ENCODE measurements at places on chromosomes 7 and 10. TPM values are rescaled to one million over a fixed set of nuclear protein-coding genes. Genes with fewer than 3 reads are reported as not detected.

ADAM22 gene
- polyA plus RNA-seq: 9.8 TPM

LEP gene
- polyA plus RNA-seq: not detected

PNLIPRP2 gene
- not detected for polyA plus RNA-seq

SYT15 gene
- polyA plus RNA-seq: 0.51 TPM

GRCh38 chr10:112698133-112698817 is 251.3 kb downstream of the VTI1A start:
- peak; percentile 71 for DNase-seq

GRCh38 chr10:73979141-73979808 is 18.6 kb upstream of the VCL start:
- no peak for DNase-seq

DNA sequence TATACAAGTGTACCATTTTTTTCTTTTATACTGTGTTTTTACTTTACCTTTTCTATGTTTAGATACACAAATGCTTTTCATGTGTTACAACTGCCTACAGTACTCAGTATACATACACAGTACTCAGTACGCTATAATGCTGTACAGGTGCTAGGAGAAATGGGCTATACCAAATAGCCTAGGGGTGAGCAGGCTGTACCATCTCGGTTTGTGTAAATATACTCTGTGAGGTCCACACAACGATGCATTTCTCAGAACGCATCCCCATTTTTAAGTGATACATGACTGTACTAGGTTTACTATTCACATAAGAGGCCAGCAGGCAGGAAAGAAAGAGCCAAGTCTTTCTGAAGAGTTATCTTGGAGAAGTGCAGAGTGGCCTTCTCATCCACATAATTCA is 426.4 kb upstream of the MTPN start:
- DNase-seq: no peak

GRCh38 chr10:30227481-30227880 is 121.6 kb downstream of the MTPAP start:
- DNase-seq: no peak

DNA sequence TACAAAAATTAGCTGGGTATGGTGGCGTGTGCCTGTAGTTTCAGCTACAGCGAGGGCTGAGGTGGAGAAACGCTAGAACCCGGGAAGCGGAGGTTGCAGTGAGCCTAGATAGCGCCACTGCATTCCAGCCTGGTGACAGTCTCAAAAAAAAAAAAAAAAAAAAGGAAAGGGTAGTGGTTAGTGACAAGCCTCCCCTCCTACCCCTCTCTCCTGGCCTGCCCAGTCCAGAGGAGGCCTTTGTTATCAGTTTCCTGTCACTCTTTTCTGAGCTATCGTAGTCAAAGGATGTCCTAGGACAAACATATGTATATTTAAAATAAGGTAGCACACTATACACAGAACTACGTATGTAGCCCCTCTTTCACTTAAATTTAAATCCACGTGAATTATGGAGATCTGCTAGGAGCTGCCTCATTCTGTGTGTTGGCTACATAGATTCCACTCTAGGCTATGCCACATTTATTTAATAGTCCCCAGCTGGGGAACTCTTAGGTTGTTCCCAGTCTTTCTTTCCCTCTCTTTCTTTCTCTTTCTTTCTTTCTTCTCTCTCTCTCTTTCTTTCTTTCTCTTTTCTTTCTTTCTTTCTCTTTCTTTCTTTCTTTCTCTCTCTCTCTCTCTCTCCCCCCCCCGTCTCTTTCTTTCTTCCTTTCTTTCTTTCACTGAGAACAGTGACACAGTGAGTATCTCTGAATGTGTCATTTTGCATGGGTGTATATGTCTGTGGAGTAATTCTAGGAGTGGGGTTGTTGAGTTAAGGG is 3.9 kb downstream of the TSPAN15 start:
- no peak for DNase-seq

DNA sequence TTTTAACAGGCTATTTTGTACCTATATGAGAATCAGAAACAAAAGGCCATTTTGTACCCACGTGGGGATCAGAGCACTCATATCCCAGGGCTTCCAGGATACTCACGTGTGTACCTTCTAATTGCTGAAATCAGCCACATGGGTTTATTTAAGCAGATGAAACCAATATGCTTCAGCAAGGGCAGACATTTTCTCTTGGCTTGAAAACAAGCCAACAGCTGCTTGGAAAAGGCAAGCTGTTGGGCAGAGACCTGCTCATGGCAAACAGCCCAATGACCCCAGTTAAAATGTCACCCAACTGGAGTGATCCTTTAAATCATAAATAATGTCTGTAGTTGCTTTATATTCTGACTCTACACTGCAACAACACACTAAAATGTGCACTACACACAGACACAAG is 26.5 kb upstream of the TOMM7 start:
- DNase-seq: peak; percentile 68

DNA sequence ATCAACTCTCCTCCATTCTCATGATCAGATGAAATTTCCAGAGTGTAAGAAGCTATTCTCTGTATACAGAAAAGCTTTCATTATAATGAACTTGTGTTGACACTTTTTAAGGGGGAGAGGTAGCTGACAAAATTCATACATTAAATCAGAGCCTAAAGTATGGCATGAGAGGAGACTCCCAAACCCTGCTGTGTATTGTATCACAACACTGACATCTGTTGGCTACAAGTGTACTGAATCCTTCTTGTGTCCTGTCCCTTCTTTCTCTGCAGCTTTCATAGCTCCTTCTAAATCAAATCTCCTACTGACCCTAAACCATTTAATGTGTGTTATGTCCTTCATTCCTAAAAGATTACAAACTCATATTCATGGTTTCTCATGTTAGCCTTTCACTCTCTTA is 70.9 kb downstream of the GCC1 start:
- DNase-seq: peak; percentile 78

DNA sequence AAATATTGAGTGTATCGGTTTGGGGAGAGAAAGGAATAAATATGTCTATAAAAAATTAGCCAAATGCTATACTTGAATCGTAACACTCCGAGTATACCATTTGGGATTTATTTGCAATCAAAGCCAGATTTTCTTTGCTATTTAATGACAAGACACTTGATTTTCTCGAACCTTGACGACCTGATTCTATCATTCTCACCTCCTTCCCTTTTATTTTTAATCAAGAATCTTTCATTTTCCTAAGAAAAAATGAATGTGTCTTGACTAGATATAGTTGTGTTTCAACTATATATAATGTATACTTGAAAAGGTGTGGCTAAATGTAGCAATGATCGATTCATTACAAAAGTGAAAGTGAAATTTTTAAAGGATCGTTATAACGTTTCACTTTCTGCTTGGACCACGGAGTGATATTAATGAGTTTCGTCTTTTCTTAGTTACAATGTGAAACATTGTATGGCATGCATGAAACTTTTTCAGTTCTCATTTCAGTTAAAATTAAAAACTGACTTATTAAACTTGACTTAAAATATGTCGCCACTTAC is 562 bp downstream of the NUB1 start:
- DNase-seq: no peak

- no peak for DNase-seq
Measured at GRCh38 chr10:133313192-133313591, 4.5 kb downstream of the ZNF511 start.

DNA sequence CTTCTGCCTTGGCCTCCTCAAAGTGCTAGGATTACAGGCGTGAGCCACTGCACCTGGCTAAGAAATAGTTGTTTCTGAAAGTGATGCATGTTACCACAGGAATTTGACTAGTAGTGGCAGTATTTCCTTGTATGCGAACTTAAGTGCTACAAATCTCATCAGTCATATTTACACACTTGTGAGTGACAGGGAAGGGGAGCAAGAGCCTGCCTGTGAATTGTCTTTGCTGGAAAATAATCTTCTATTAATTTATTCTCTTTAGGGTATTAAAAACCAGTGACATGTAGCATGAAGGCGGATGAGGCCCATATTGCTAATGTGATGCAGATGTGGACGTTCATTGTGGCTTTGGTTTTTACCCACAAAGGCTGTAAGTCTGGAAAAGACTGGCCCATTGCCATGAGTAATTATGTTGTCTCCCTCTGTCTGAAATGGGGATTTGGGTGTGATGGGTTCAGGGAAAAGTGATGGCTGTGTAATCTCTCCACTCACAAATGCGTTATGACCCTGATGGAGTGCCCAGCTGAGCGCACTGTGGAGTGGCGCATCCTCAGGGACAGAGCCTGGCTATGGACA is 97.6 kb downstream of the CCNY start:
- DNase-seq: no peak

- peak; percentile 67 for DNase-seq
Measured at GRCh38 chr7:137462074-137462715, 118.7 kb upstream of the PTN start.

GRCh38 chr10:82628373-82628772 is 753.4 kb downstream of the NRG3 start:
- DNase-seq: no peak

DNA sequence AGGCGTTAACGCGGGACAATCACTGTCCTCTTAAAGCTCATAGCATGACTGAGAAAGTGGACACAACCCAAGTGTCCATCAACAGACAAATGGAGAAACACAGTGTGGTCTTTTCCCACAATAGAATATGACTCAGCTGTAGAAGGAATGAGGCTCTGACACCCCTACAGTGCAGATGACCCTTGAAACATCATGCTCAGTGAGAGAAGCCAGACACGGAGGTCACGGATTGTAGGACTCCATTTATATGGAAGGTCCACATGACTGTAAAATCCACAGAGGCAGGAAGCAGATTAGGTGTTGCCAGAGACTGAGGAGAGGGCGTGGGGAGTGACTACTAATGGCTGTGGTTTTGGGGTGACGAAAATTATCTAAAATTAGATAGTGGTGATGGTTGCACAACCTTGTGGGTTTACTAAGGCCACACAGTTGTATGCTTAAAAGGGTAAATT is 6.1 kb upstream of the NCAPG2 start:
- DNase-seq: no peak

DNA sequence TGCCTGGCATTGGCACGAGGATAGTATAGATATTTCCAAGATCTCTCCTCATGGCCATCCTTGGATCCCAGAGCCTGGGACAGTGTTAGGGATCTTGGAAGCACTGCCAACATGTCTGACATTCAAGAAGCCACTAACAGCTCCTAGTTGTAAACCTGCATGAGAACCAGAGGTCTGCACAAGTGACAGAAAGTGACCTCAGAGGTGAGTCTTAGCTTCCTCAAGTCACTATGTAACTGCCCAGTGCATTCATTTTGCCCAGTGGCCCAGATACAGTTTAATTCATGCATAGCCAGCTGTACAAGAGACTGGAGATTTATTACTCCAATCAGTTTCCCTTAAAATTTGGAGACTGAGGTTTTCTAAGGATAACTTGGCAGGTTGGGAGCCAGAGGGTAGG is 16.7 kb downstream of the SUGCT start:
- no peak for DNase-seq

DNA sequence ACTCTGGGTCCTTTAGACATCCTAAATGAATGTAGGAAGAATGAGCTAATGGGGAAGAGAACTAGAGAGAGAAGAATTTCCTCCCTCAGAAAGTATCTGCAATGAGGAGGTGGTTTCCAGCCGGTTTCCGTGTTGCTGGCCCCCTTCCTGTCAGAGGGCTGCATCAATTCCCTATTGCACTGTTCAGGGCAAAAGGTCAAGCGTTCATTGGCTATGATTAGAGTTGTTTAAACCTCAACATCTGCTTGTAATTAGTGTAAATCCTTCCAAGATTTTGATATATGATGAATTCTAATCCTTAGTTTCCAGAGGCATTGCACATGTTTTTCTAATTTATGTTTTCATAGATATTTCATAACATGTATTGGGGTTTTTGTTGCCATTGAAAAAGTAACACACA is 107.3 kb upstream of the SGCE start:
- no peak for DNase-seq

DNA sequence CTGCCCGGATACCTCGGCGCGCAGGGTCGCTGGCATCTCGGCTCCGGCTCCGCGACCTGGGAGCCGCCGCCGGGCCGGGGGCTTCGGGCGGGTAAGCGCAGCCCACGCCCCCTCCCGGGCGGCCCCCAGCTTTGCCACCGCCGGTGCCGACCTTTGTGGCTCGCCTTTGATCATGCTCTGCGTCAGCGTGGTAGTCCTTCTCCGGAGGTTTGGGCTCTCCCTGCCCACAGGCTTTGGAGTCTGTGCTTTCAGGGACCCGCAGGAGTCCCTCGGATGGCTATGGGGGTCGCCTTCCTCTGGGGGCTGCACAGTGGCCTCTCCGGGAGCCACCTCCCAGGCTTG is 7.3 kb downstream of the ATP6V1F start:
- DNase-seq: peak; percentile 12

DNA sequence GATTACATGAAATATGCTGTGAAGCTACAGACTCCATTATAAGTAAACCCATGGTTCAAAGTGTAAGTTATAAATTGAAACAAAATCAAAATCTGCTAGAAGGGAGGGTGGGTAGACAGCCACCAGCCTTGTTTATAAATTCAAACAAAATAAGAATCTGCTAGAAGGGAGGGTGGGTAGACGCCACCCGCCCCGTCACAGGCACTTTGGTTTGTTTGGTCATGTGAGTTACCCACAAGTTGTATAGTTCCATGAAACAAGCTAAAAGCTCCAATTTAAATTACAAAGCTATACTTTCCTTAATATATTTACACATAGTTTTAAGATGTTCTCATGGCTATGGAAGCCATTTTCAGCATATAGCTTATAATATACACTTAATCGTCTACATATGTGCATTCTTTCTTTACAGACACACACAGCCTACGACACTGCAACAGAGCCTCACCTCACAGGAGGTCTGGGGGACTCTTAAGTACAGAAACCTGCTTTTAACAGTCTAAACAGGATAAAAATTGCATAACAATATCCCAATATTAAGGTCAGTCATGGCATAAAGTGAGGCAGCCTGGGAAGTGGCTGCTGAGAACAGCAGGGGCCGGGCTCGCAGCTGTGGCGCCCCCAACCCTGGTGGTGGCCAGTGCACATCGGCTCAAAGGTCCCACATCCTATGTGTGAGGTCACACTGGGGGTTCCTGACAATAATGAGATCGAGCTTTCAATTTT is 28.1 kb upstream of the NCAPG2 start:
- DNase-seq: no peak

DNA sequence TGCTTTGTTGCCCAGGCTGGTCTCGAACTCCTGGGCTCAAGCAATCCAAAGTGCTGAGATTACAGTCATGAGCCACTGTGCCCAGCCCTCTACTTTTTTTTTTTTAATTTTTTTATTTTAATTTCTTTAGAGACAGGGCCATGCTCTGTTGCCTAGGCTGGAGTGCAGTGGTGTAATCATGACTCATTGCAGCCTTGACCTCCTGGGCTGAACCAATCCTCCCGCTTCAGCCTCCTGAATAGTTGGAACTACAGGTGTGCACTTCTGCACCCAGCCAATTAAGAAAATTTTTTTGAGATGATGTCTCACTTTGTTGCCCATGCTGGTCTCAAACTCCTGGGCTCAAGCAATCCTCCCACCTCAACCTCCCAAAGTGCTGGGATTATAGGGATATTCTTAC is 528.6 kb downstream of the GATA3 start:
- no peak for DNase-seq

GRCh38 chr10:118582511-118582910 is 12.9 kb downstream of the PRLHR start:
- no peak for DNase-seq

DNA sequence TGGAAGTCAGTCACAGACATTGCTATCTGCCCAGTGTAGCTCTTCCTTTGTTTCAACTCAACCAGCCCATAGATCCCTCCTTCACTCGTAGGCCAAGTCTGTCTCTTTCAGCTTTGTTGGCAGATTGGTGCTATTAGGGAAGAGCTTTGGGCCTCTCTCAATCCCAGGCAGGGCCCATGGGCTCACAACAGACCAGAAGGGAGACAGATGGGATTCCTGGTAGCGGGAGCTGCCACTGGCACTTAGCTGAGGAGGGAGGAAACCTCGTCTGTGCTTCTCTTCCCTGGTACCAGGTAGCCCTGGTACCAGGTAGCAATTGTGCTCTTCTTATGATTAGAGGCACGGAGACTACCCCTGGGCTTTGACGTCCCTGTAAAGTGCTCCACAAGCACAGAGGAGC is 592.0 kb downstream of the TYW1 start:
- no peak for DNase-seq

Measured in brain (organoid and tissue), 16 donors.